Putamen (tissue), 1 donor: ENCODE measurements at places on chromosomes 5 and 9.

DNA sequence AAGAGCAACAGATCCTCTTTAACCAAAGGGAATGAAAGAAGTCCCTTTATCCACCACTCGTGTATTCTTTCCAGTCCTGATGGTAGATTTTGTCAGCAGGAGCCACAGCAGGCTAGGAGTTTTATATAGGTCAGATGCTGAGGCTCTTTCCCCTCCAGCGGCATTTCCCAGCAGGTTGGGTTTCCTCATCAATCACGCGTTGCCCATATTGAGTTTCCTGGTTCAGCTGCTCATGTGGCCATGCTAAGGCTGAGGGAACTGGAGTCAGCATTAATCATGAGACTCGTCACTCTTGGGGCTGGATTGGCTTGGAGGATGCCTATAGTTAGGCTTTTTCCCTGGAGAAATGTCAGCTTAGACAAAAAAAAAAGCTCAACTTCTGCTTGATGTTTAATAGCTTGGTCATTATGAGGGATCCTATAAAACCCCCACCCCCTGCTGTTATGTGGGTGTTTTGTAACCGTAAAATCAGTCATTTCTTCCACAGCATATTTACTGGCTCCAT is 193.4 kb upstream of the GAS1 start:
- DNase-seq: no peak

DNA sequence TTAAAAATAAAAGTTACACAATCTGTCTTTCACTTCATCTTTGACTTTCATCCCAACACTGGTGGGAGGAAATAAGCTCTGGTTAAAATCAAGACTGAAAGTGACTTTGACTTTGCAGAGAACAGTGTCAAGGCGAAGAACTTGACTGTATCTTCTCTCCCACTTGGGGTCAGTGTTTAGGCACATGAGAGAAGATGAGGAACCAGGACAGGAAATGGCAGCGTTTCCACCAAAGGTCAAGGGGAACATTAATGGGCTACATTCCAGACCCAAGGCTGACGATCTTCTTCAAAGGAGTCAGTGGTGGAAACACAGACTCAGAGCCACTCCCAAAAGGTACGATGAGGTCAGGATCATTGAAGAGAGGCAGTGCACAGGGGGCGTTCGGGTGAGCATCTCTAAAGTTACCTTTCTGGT is 409.5 kb downstream of the ARHGEF28 start:
- peak; percentile 78 for DNase-seq

DNA sequence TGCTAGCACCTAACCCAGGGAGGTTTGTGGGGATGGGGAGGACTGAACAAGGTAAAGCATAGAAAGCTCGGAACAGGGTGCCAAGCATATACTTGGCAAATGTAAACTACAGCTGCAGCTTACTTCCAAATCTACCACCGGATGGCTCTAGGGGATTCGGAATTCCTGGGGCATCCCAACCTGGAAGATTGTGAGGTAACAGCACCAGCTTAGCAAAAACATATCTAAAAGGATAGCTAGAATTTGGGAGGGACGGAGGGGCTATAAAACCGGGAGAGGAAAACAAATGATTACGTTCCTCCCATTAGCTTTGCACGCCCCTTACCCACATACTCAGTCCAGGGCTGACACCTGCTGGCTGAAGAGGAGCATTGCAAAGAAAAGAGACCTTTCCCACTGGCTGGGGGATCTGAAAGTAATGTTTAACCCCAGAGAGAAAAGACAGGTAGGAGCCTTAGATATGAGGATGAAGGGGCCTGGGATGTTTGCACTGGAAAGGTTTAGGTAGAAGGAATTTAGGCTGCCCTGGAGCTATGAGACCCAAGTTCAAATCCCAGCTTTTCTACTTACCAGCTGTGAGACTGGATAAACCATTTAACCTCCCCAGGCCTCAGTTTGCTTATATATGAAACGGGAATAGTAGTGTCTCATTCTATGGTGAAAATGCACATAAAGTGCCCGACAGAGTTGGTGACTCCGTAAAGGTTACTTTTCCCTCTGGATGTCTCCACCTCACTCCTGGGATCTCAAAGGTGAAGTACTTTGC is 73.6 kb downstream of the FAM114A2 start:
- DNase-seq: peak; percentile 57

DNA sequence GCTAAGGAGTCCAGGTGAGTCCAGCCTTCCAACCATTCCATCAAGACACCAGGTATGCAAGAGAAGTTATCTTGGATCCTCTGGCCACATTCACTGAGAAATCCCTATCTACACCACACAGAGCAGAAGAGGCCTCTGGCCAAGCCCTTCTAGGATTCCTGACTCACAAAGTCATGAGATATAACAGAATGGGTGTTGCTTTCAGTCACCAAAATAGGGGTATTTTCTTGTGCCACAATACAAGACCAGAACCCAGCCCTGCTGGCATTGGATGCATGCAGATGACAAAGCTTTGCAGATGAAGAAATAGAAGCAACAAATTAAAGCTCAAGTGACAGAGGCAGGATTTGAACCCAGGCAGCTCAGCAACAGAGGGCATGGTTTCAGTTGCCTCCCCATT is 73.5 kb downstream of the PTPN3 start:
- no peak for DNase-seq

DNA sequence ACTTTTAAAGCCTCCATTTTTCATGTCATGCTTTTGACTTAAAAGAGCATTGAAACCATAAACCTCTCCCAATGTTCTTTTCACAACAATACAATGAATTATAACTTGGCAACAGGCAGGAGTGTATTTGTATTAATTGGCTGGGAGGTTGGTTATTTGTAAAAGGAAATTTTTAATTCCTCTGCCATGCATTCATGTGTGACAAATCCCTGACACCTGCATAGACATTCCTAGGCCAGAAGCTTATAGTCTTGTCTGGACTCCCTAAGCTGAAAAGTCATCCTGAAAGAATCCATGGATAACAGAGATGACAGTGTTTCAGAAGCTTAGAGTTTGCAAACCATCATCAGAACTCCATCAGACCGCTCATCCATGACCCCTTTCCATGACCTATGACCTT is 76.3 kb upstream of the PTGER4 start:
- DNase-seq: no peak

DNA sequence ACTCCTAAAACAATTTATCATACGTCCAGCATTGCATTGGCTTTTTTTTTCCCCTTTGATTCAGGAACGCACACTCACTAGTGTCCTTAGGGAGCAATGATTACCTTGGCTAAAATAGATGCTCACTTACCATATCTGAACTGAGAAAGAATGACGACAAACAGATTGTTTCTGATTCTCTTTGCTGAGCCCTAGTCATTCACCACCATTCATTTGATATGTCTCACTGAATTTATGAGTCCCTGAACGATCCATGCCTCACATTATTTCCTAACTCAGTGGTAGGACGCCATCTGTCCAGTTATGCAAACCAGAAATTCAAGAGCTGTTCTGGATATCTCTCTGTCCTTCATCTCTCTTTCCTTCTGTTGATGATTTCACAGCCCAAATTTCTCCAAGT is 39.3 kb upstream of the DAB2 start:
- DNase-seq: no peak

GRCh38 chr9:72615931-72616330 is 94.5 kb downstream of the TMC1 start:
- DNase-seq: no peak

DNA sequence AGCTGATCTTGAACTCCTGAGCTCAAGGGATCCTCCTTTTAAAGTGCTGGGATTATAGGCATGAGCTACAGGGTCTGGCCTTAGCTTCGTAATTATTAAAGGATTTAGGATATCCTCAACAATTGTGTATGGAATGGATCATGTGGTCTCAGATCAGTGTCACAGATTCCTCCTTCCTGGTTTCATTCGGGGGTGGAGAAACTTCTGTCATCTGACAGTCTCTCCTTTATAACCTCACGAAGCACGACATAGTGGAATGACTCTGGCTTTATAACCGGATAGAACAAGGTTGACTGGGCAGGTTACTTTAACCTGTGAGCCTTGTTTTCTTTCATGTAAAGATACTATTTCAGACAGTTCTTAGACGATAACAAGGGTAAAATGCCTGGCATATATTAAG is 4.4 kb upstream of the GNG10 start:
- no peak for DNase-seq

- DNase-seq: no peak
Observed at GRCh38 chr9:129596541-129597331, 24.2 kb downstream of the C9orf50 start.

- DNase-seq: no peak
Observed at GRCh38 chr9:129182625-129183494, 4.8 kb upstream of the IER5L start.

GRCh38 chr5:50724262-50724661 is 57.8 kb downstream of the PARP8 start:
- DNase-seq: no peak

- no peak for DNase-seq
Observed at GRCh38 chr9:99265691-99266090, 43.6 kb downstream of the SEC61B start.

DNA sequence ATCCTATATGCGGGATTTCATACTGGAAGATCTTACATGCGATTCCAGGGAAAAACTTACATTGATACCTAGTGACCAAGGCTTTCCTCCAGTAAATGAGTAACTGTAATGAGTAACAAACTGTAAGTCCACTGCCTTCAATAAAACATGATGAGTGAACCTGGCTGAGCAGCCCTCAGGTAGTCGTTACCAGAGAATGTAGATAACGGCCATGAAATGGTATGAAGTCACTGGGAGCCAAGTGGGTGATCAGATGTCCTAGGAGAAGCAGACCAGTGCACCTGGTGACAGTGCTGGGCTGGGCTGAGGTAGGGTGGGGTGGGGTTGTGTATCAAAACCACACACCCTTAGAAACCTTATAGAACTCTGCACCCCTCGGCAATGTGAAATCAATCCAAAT is 203.6 kb downstream of the ALDH1A1 start:
- DNase-seq: no peak

DNA sequence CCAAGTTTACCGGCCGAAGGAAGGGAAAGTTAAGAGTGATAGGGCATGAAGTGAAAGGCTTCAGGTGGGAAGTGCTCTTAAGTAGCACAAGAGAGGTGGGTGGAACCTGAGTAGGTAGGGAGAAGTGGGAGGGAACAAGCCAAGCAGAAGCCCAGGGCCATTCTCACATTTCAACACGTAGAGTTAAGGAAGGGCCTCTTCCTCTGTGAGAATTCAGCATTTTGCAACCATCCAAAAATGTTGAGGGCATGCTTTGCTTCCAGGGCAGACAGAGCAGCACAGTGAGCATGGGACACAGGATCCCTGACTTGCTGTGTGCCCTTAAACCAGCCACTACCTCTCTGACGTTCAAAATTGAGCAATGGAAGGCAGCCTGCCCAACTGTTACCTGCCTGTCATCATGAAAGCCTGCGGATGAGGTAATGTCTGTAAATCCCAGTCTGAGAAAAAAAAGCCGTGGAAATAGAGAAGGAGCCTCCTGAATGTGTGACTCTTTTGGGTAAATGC is 3.3 kb downstream of the CYFIP2 start:
- no peak for DNase-seq

- no peak for DNase-seq
Observed at GRCh38 chr5:79193643-79194042, 42.3 kb upstream of the JMY start.

DNA sequence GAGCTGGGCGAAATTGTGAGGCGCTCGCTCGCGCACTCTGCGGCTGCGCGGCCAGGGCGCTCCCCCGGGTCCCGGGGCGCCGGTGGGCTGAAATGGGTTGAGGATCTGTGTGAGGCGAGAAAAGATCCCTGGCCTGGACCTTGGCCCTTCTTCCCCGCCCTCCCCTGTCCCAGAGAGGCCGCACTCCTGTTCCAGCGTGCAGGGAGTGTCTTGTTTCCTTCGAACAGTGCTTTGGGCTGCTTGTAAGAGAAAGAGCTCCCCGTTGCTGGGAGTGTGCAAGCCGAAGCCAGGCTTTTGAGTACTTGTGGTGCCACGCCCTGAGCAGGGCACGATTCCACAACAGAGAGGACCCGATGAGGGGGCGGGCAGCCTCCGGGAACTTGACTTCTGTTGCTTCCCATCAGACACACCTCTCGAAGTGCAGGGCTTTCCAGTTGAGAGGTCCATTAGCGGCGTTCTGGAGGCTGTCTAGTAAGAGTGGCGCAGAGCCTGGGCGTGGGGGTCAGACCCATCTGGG is 535 bp downstream of the DOLPP1 start:
- no peak for DNase-seq

- no peak for DNase-seq
Observed at GRCh38 chr5:1013238-1013947, 4.8 kb downstream of the NKD2 start.

GRCh38 chr5:435156-435790 is 7.7 kb upstream of the EXOC3 start:
- no peak for DNase-seq

DNA sequence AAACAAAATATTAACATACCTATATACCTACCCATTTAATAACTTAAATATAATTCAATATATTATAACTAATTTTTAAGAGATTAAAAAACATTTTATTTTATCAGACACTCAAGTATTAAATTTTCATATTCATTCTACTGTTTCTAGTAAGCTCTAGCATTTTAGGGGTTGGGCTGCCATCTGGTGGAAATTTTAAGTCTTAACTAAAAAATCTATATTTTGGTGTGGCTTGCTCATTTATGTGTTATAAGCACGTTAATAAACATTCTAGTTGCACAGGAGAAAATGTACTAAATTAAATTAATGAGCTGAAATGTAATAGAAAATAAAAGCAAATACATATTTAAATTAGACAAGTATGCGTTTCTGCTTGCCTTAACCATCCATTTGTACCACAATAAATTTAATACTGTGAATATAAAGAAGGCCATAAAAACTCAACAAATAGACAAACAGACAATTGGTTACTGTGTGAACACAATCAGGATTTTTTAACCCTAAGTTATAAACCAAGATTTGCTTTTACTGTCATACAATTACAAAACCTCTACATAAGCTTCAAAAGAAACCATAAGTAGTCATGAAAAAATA is 1728.3 kb upstream of the CDH9 start:
- peak; percentile 19 for DNase-seq

DNA sequence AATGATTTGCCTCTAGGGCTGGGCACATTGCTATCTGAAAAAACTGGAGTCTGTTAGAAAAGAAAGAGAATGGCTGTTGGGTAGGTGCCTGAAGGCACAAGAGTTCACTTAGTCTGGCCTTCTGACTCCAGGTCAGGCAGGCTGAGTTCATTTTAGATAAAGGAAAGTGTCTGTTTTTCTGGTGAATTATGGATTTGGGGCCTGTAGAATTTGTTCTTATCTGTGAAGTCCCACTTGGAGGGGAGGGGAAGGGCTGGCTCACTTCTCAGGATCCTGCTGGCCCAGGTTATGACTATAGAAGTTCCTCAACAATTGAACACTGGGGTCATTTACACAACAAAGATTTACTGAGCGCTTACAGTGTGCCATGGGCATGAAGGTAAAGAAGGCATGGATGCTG is 11.5 kb upstream of the SEPTIN8 start:
- no peak for DNase-seq

- DNase-seq: no peak
Observed at GRCh38 chr9:4333787-4334186, 33.9 kb upstream of the GLIS3 start.

DNA sequence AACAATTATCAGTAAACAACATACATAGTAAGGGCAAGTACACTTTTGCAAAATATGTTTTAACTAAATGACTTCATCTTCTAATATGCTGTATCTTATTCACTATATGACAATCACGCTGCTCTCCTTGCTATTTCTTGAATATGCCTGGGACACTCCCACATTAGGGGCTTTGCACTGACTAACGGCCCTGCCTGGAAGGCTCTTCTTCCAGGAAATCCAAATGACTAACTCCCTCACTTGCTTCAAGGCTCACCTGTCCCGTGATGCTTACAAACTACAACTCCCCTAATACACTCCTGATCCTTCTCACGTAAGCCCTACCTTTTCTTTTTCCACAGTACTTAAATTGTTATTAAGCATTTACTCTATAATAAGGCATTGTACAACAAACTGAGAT is 10.6 kb downstream of the ERP44 start:
- DNase-seq: no peak
